SJSA1 (cell line): ENCODE measurements at places on chromosomes 4 and X. TPM values are rescaled to one million over a fixed set of nuclear protein-coding genes. Genes with fewer than 3 reads are reported as not detected.

SPIN4 gene
- 13.3 and 21.7 TPM in 2 replicates for total RNA-seq

SYTL4 gene
- total RNA-seq: 8.0 and 9.7 TPM in 2 replicates

CCDC158 gene
- total RNA-seq: 0.53 TPM in 1 of 2 replicates, not detected in the other

LUZP4 gene
- not detected in 2 replicates for total RNA-seq

STK32B gene
- total RNA-seq: 0.38 and 0.50 TPM in 2 replicates

ABCB7 gene
- 24.3 and 27.6 TPM in 2 replicates for total RNA-seq

PHEX gene
- total RNA-seq: 0.16 TPM in 1 of 2 replicates, not detected in the other

CT45A10 gene
- not detected in 2 replicates for total RNA-seq

IGFBP7 gene
- 1,151 and 1,739 TPM in 2 replicates for total RNA-seq

NXT2 gene
- 11.5 and 20.1 TPM in 2 replicates for total RNA-seq

MAGEA1 gene
- total RNA-seq: not detected in 2 replicates

SMR3B gene
- not detected in 2 replicates for total RNA-seq

TLR10 gene
- not detected in 2 replicates for total RNA-seq

WDR17 gene
- 0.41 and 0.58 TPM in 2 replicates for total RNA-seq

LRCH2 gene
- total RNA-seq: 0.03 and 0.89 TPM in 2 replicates

PNMA5 gene
- total RNA-seq: 0.08 TPM in 1 of 2 replicates, not detected in the other

PACRGL gene
- total RNA-seq: 10.8 and 12.8 TPM in 2 replicates

C4orf17 gene
- total RNA-seq: not detected in 2 replicates

DGAT2L6 gene
- total RNA-seq: not detected in 2 replicates

DCHS2 gene
- not detected in 2 replicates for total RNA-seq

PLAC1 gene
- total RNA-seq: not detected in 2 replicates

MAGEC1 gene
- not detected in 2 replicates for total RNA-seq

LEF1 gene
- 46.3 and 55.5 TPM in 2 replicates for total RNA-seq

TEX13B gene
- not detected in 2 replicates for total RNA-seq

ZFX gene
- 15.6 and 29.9 TPM in 2 replicates for total RNA-seq

POU3F4 gene
- total RNA-seq: not detected in 2 replicates

WDR44 gene
- total RNA-seq: 23.4 and 26.3 TPM in 2 replicates

NUDT11 gene
- total RNA-seq: 12.2 and 12.3 TPM in 2 replicates

ZNF711 gene
- total RNA-seq: 9.3 and 11.4 TPM in 2 replicates

RS1 gene
- total RNA-seq: 0.05 TPM in 1 of 2 replicates, not detected in the other

UTP3 gene
- total RNA-seq: 12.7 and 18.1 TPM in 2 replicates

GPR143 gene
- not detected in 2 replicates for total RNA-seq

PAGE2B gene
- total RNA-seq: not detected in 2 replicates

GAB3 gene
- total RNA-seq: 0.95 and 0.97 TPM in 2 replicates

REST gene
- total RNA-seq: 28.9 and 41.8 TPM in 2 replicates

ASMTL gene
- total RNA-seq: 7.3 and 10.0 TPM in 2 replicates

MAGEA12 gene
- not detected in 2 replicates for total RNA-seq

DHRSX gene
- total RNA-seq: 19.3 and 23.9 TPM in 2 replicates

SH2D1A gene
- total RNA-seq: not detected in 2 replicates

NUDT10 gene
- total RNA-seq: 4.3 and 7.8 TPM in 2 replicates

UGT2B10 gene
- not detected in 2 replicates for total RNA-seq

EREG gene
- not detected in 2 replicates for total RNA-seq

TBC1D9 gene
- total RNA-seq: 15.0 and 19.0 TPM in 2 replicates

CMC4 gene
- 25.1 and 38.5 TPM in 2 replicates for total RNA-seq

AGTR2 gene
- total RNA-seq: not detected in 2 replicates

VCX2 gene
- not detected in 2 replicates for total RNA-seq

ZIC3 gene
- total RNA-seq: not detected in 2 replicates

GAGE2A gene
- total RNA-seq: not detected in 2 replicates
